ENCODE measurements at places on chromosomes 3 and 15. TPM values are rescaled to one million over a fixed set of nuclear protein-coding genes. Genes with fewer than 3 reads are reported as not detected.

DNA sequence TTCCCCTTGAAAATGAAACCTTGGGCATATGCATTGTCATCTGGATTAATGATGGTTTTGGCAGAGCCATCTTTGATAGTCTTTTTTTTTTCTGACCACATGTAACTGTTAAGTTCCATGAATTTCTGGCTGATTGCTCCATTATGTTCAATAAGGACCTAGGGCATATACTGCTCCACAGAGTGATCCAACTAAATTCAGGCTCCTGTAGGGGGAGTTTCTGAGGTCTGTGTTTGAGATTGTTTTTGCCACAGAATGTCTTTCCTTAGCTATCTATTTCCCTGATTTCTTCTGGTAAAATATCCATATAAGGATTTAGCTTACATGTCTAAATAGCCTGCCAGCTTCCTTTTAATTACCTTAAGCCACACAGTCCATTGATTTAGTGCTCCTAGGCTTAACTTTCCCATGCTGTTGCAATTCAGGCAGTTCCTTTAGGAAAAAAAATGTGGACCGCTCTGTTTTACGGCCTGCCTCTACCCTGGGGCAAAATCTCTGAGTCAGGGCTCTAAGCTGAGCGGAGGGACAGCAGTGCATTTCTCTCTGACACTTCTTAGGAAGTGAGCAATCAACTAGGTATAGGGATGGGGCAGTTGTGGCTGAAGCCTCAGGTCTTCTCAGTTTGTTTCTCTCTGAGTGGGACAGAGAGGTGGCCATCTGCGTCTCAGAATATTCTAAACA, 796.2 kb downstream of the NR2F2 start:
- no peak for DNase-seq

DNA sequence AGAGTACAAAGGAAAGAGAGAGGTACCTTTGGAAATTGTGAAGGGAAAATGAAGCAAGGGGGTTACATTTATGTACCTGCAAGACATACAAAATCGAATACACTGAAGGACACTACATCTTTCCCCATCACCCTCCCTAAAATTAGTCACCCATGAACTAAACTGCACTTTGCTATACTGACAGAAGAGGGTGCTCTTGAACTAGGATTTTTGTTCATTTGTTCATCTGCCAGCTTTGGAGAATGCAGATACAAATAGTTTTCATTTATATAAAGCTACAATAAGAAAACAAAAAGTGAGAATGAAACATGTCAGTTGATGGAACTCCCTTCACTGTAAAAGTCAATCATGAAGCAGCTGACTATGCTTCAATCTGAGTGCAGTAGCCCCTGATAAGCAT, 55.7 kb downstream of the PCCB start:
- DNase-seq, result no peak

SLC2A2 gene
- not detected for total RNA-seq

DNA sequence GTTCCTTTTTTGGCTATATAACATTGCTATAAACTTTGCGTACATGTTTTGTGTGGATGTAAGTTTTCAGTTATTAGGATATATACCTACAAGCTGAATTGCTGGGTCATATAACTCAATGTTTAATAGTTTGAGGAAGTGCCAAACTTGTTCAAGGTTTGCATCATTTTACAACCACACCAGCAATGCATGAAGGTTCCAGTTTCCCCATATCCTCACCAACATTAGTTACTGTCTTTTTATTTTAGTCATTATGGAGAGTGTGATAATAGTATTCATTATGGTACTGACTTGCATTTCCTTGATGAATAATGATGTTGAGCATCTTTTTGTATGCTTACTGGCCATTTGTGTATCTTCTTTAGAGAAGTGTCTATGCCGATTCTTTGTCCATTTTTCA, 112.3 kb downstream of the NR1I2 start:
- DNase-seq, result no peak

GRCh38 chr15:67948215-67948614, 105.9 kb upstream of the PIAS1 start:
- DNase-seq, result no peak

DNA sequence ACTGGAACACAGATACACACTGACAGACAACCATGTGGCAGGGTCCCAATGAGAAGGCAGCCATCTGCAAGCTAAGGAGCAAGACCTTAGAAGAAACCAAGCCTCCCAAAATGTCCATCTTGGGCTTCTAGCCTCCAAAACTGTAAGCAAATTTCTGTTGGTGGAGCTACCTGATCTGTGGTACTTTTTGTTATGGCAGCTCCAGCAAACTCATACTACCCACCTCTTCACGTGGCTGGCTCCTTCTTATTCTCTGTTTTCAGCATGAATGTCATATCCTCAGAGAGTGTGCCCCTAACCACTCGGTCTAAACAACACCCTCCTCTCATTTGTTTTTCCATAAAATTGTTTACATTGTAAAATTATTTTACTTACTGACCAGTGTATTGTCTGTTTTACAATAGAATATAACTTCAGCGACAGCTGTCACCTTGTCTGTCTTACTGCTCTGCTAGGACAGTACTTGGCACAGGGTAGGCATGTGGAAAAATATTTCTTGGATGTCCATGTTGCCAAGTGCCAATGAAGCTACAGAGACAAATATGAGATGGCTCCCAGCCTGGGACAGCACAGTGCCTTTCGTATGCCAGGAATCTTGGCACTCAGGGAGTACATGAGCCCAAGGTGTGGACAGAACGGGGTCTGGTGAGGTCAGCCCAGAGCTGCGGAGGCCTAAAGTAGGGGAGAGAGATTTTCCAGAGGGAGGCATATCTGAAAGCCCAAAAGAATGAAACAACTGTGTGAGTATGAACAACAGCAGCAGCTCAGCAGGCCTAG, 17.4 kb upstream of the SLC25A36 start:
- DNase-seq, result peak; percentile 71

LMAN1L gene
- not detected for total RNA-seq

RHCG gene
- total RNA-seq, result 1.5 TPM

DNA sequence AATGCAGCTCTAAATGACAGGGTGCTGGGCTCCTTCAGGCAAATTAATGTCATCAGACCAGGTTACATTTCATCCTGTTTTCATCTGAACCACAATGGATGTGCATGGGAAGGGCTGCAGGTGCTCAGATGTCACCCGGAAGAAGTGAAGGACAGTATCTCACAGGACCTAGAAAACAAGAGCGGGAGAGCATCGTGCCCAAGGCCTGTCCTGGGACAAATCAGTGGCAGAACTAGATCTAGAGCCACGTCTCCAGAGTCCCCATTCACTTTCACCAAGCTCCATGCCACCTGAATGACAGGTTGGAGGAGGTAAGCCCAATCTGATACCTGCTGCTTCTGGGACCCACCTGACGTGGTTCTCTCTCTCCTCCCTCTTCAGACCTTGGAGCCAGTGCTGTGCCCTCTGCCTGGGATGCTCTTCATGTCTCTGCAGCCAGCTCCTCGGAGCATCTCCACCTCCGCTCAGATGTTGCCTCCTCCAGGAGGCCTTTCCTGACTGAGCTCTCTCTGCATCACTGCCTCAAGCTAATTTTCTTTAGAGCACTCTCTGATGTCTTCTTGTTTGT, 77.3 kb downstream of the CPN2 start:
- peak; percentile 6 for DNase-seq

GRCh38 chr15:51589881-51590568, 32.5 kb downstream of the DMXL2 start:
- no peak for DNase-seq

GPR149 gene
- not detected for total RNA-seq

DNA sequence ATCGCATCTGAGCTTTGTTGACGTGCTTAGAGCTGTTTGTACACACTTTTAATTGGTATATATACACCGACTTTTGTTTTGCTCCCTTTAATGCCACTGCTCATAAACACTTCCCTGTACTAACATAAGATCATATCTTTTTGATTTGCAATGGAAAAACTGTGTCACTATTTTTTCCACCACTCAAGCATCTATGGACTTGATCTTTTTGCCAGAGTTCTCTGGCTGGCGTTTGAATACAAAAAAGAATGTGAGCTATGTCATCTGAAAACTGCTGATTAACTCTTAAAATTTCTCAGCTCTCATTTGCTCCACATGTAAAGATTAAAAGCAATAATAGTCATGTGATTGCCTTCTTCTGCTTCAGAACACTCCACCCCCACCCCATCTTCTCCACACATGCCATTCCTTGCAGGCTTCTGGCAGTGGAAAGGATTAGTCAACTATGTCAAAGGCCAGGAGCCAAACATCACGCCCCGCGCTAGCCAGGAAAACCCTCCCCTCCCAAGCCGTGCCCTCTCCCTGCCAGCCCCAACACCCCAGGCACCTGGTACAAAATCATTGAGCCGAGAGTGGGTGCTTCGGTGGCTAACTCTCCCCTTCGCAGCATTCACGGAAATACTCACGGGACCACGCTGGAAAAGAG, 123.4 kb upstream of the MEF2A start:
- DNase-seq, result no peak

DNA sequence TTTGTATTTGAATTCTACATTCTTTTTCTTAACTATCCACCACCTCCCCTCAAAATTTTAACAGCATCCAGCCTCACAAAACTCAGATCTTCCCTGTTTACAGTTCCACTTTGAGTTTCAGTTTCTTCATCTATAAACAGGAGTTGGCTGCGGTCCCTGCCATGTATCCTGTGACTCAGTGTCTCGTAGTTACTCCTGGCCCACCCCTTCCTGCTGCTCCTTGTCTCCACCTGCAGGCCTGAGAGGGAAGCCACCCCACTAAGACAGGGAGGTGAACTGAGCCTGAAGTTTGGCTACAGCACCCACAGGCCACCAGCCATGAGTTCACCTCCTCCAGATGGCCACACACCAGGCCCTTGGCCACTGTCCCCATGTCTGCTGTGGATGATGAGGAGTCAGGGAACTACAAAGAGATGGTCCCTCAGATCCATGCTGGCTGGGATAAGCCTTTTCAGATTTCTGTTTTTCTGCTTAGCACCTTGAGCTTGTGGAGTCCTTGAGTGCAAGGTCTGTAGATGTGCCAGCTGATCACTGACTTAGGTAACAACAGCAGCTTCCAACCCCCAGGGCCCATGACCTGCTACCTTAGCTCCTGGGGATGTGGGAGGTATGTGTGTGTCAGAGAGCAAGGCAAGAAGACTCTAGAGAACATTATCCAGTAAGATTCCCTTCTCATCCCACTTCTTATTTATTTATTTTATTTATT, 37.5 kb downstream of the CD86 start:
- no peak for DNase-seq

- no peak for DNase-seq
Measured at GRCh38 chr3:123423031-123423430, 25.9 kb downstream of the ADCY5 start.

All from breast epithelium (tissue), 4 donors.